ENCODE measurements at places on chromosomes 4 and X.
A peak's percentile ranks its signal among the peaks of the same experiment; 100 is the strongest.

GRCh38 chr4:41442810-41443209 lies 95.1 kb upstream of the LIMCH1 start:
- DNase-seq = no peak

GRCh38 chr4:159103384-159103990 lies 608 bp downstream of the RAPGEF2 start:
- peak; percentile 36 for DNase-seq

GRCh38 chr4:183260491-183261151 lies 59.5 kb downstream of the CLDN22 start:
- peak; percentile 84 for DNase-seq

- DNase-seq = no peak
These were observed 2.2 kb downstream of the FBXO8 start for GRCh38 chr4:174281182-174281737.

DNA sequence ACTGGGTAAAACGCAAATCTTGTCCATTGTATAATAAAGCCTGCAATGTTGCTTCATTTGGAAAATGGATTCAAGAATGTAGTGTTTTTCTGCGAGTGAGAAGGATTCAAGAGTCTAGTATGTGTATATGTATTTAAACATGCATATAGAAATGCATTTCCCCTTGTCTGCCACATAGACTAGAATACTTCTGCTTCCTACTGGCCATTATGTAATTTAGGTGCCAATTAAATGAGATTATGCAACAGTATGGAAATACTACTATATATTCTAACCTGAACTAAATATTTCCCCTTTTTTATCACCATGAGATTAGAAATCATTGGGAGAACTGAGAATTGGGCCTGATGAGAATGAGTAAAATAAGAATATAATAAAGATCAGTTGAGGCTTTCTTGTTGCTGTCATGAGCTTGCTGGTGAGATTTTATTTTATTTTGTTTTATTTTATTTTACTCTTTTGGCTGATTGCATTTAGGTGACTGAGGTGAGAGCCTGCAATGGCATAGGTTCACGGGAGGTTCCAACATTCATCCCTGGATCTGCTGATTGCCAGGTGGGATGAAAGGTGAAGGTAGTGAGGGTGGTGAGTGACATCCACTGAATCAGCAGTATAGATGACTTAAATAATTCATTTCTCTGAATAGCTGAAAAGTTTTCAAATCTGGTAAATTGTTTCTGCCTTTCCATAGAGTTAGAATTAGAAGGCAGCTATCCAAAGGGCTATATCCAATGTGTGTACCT lies 95.6 kb upstream of the SLC4A4 start:
- DNase-seq = no peak

- DNase-seq = no peak
These were observed 202.8 kb downstream of the SHROOM3 start for GRCh38 chr4:76637712-76638361.

- DNase-seq = no peak
These were observed 94.5 kb upstream of the IQCM start for GRCh38 chr4:149910177-149910576.

DNA sequence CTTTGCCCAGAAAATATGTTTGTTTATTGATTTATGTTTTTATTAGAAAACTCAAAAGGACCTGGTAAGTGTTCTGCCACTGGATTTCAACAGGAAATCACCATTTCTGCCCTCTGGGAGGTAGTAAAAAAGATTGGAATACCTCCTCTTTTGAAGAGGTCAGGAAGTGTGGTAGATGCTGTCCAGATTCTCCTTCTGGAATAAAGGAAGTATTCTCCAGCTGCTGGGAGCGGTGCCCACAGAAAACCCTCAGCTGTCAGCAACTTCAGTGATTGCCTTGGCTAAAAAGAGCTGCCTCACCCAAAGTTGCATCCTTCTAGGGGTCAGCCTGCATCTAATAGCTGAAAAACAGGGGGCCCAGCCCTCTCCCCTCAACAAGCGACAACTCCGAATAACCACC lies 13.8 kb upstream of the ZNF674 start:
- DNase-seq = no peak

DNA sequence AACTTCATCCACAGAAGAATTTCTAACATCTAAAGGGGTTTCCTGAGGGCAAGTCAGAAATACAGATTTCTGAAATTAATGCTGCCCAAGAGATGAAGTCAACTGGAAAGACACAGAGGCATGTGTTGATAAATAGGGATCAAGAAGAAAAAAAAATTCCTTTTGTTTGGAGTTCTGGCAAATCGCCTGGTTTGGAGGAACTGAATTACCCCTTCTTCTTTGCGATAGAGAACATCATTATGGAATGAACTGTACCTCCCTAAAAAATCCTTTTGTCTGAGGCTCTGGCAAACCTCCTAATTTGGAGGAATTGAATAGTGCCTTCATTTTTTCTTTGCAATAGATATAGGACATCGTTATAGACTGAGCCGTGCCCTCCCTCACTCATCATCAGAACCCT lies 200.9 kb downstream of the DHRSX start:
- no peak for DNase-seq

GRCh38 chr4:76688619-76689144 lies 209.3 kb downstream of the SOWAHB start:
- DNase-seq = no peak

GRCh38 chr4:88820698-88821415 lies 123.2 kb upstream of the NAP1L5 start:
- DNase-seq = no peak

DNA sequence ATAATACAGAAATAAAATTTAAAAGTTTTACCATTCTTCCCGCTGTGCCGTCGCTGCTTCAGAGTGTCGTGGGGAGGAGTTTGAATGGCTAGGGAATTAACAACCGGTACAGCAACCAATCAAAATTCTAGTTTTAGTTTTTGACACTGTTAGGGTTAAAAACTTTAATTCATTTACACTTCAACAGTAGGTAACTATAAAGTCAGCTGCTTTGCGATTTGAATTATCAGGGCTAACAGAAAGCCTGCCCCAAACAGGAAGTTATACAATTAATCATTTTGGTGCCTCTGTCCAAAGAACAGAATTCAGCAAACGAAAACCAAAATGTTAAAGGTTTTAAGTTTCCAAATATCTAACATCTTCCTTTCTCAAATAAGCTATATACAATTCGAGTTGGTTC lies 2.3 kb downstream of the HNRNPD start:
- no peak for DNase-seq

GRCh38 chr4:189597341-189597740 lies 343.3 kb upstream of the FRG1 start:
- no peak for DNase-seq

DNA sequence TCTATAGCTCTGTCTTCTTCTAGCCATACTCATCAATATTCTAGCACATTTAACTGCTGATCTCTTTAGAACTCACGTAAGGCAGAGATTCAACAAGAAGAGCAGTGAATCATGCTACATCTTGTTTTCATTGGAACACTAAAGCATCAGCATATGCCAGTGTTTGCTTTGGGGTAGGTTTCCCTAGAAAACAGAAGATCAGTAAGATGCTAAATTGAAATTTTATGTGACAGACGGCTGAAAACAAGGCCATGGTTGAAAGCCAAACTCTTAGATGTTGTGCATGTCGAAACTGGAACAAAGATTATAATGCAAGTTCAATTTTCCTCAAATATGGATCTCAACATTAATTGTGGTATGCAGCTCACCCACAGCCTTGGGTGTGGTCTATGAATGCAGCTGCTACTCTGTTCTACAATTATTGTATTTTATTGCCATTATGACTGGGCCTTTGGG lies 107.6 kb downstream of the PDLIM5 start:
- DNase-seq = no peak

Data from T47D (cell line).